Stimulated activated CD8-positive, alpha-beta memory T cell treated with anti-CD3 and anti-CD28 coated beads, Interleukin-12 subunit alpha, Interleukin-12 subunit beta, amount 100 ng/mL, for 1 hour (primary cell): ENCODE measurements at places on chromosomes 4 and X.

DNA sequence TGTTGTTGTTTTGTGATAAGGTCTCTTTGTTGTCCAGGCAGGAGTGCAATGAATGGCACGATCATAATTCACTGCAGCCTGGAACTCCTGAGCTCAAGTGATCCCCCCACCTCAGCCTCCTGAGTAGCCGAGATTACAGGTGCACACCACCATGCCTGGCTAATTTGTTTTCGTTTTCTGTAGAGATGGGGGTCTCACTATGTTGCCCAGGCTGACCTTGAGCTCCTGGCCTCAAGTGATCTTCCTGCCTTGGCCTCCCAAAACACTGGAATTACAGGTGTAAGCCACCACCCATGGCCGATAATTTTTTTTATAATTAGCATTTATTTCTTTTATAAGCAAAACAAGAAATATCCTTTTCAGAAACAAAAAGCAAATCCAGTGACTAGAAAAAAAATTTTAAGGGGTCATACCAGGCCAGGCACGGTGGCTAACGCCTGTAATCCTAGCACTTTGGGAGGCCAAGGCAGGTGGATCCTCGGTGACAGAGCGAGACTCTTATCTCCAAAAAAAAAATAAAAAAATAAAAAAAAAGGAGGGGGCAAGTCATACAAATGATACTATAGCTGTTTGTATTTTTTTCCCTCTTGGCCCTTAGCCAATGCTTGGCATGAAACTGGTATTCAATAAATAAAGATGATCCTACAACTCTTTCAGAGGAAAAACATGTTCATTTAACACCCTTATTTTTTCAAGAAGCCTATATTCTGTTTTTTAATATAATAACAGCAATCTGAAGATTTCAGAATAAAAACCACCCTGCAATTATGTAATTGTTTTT is 3.4 kb downstream of the PLAC8 start:
- DNase-seq = no peak

DNA sequence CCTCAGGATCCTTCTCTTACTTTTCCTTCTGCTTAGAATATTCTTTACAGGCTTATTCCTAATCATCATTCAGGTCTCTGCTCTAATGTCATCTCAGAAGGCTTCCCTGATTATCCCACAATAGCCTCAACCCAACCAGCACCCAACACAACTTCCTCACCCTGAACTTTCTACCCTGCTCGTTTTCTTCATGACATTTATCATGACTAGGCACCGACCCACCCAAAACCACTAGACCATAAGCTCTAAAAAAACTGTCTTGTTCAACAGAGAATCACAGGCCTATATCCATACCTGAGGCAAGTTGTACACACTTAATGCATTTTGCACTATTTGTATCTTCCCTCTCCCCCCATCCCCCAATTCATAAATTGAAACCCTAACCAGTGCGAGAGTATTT is 95.3 kb downstream of the SH3RF1 start:
- DNase-seq = no peak

DNA sequence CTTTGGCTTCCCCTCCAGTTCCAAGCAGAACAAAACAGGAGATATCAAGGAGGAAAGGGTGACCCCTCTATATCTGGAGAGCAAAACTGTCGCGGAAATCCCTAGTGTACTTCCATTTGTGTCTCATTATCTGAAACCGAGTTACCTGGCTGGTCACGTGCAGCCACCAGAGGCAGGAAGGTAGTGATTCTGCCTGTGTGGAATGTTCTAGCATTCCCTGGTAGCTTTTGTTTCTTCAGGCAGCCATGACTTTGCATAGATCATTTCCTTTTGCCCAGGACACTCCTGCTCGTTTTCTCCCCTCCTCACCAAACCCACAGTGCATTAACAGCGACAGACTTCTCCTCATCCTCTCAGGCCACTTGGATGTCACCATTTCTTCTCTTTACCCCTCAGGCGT is 107.9 kb downstream of the PTTG2 start:
- DNase-seq = no peak

GRCh38 chrX:84469226-84469625 is 33.0 kb downstream of the HDX start:
- DNase-seq = no peak

DNA sequence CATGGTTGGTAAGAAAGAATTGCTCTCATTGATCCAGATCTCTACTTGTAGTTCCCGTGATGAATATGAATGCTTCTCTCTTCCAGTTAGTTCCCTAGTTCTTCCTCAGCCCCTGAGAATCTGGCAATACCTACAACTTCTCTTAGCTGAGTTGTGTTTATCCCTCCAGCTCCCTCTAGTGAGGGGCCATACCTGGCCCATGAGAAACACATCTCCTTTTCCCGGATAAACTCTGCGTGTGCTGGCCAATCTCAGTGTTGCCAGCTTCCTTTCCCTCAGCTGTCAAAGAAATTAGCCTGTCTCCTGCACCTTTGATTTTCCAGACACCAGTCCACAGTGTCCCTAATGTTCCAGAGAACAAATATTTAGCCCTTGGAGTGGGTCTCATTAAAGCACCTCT is 5.7 kb downstream of the CBLL2 start:
- no peak for DNase-seq

GRCh38 chrX:39304746-39305145 is 503.5 kb downstream of the MID1IP1 start:
- no peak for DNase-seq

DNA sequence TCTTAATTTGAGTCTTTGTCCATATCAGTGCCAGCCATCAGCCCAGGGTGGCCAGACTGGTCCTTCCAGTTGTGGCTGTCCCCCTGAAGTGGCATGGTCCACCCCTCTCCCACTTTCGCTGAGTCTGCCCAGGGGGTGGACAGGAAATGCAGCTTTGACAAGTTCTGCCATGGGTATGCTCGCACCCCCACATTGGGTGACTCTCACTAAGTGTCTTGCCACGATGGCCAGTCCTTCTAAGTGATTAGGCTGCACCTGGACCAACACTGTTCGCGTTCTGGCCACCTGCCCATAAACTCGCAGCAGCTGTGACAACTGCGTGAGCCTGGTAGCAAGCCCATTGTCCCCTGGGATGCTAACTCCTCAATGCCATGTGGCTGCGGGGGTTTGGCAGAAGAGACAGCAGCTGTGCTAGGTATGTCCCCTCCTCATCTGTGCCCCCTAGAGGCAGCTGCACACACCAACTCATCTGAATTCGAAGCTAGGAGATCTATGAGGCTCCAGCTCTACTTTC is 10.0 kb upstream of the LNX1 start:
- no peak for DNase-seq

DNA sequence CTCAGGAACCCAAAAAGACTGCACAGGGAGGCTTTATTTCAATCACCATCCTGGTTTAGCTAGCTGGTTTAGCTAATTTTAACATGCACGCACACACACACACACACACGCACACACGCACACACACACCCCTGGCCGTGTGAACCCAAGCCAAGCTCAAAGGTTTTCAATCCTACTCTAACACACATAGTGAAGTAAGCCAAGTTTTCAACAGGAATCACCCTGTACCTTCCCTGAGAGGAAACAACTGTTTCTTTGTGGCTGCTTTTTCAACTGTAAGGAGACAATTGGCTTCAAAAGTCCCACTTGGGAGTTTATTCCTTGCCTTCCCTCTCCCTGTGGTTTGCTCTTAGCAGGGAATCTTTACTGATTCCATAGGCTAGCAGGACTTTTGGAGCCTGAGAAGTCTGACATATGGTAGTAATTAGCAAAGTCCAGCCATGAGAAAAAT is 98.9 kb upstream of the BMP3 start:
- no peak for DNase-seq

DNA sequence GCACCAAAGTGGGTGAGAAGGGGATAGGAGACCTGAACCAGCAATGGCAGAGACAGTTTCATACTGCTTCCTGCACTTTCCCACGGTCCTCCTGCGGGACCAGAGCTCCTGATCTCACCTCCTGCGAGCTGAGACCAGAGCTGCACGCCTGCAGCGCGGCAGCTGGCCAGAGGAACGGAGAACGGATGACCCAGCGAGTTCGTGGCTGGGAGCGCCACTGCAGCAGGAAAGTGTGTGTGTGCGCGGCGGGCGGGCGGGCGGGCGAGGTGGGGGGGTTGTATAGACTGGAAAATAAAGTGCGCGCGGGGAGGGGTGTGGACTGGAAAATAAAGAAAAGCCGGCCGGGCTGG is 16.5 kb downstream of the MCF2 start:
- no peak for DNase-seq

- DNase-seq = no peak
Measured at GRCh38 chr4:188268131-188268908, 129.1 kb downstream of the TRIML1 start.

- DNase-seq = no peak
Measured at GRCh38 chrX:153909024-153909979, 4.8 kb downstream of the AVPR2 start.

- DNase-seq = no peak
Measured at GRCh38 chr4:68494688-68495087, 47.4 kb downstream of the TMPRSS11E start.

DNA sequence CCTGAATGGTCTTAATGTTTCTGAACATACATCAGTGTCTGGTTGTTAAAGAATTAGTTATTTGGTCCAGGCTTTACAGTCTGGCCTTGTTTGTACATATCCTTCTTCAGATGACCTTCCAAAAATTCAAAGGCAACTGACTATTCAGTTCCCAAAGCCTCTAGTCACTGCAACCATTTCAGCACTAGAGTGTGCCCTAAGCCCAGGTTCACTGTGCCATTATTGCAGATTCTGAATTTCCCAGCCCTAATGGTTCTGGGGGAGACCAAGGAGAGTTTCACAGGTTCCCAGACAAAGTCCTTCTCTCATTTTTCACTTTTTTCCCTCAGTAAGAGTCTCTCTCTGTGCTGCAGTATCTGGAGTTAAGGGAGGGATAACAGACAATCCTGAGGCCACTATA is 235.8 kb downstream of the TRAM1L1 start:
- no peak for DNase-seq

DNA sequence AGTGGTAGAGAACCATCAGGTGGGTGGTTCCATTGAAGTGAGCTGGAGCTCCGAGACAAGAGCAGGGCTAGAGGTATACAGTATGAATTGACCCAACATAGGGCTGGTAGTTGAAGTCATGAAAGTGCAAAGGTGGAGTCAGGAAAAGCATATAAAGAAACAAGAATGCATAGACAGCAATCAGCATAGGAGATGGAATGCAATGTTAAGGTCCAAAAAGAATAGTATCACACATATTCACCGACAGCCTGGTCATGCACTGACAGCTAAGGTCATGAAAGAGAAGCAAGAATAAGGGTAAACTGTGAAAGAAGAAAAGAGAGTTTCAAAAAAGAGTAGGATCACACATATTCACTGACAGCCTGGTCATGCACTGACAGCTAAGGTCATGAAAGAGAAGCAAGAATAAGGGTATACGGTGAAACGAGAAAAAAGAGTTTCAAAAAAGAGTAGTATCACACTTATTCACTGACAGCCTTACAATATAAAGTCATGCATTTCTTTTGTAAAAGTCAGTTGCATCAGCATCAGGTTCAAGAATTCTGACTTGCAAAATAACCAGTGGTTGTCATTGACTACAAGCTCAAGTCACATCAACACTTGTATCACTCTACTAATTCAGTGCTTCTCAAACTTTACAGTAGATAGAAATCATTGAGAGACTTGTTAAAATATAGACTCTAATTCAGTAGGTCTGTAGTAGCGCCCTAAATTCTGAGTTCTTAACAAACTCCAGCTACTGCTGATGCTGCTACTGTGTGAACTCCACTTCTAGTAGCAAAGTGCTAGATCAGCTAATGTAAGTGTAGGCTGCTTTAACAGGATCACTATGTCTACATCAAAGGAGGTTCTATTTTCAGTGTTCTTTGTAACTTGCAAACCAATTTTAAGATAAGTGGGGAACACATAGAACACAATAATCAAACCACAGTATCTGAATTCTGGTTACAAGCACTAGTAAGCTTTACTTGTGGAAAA is 221.9 kb downstream of the PDGFC start:
- DNase-seq = no peak

GRCh38 chrX:37854748-37855147 is 7.4 kb upstream of the DYNLT3 start:
- no peak for DNase-seq

- DNase-seq = no peak
Measured at GRCh38 chr4:7672601-7673000, 237.9 kb upstream of the PSAPL1 start.

DNA sequence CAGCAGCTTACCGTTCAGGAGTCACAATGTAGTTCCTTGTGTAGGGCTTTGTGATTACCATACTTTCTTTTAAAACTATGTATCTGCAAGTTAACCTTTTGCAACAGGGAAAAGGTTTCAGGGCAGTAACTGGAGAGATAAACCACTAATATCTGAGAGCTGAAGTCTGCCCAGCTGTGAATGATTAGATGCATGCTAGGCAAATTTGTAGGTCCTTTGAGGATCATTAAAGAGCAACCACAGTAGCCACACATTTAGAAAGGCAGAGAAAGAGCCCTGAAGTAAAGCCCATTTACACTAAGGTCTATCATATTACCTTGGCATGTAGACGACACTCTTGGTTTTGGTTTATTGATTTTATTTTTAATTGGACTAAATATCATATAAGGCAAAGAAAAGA is 60.0 kb downstream of the ATP8A1 start:
- no peak for DNase-seq

DNA sequence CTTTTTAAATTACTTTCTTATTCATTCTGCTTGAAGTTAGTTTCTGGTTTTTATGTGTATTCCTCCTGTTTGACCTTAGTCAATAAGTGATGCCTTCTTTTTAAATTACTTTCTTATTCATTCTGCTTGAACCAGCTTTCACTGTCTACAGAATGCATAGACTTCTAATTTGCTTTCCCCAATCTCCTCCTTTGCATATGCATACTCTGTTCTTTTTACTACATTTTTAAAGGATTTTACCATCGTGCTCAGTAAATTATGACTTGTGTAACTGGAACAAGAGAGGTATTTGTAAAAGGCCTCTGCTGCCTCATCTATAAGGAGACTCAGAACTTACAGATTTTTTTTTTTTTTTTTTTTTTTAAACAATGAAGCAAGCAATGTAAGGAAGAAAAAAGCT is 228.7 kb downstream of the PPP3CA start:
- DNase-seq = no peak

DNA sequence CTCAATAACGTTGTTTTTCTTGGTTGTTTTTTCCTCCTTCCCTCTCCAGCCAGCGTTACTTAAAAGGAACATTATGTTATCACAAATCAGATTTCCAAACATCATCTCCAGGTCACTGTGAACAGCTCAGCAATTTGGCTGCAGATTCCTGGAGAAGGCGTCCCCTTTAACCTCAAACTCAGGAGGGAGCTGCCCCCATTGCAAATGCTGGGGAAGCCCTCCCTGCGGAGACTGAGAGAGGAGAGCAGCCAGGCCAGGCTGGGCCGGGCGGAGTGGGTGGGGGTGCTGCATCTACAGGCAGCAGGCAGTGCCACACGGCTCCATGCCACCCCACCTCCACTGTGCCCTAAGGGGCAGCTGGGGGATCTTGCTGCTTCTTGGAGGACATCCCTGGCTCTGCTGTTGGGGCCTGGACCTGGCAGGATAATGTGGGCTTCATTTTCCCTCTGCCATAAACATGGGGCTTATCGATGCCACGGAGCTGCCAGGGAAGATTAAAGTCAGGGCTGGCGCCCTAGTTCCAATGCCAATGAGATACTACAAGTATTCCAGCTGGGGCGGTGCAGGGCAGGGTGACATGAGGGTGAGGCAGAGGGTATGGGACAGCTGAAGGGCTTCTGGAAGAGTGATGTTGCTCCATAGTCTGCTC is 148.8 kb downstream of the PJA1 start:
- DNase-seq = no peak
